ENCODE measurements at places on chromosomes 4 and X.

GRCh38 chr4:174681723-174682300 lies 147.2 kb downstream of the GLRA3 start:
- DNase-seq = no peak

- DNase-seq = no peak
Measured at GRCh38 chr4:86286726-86287125, 73.1 kb downstream of the MAPK10 start.

DNA sequence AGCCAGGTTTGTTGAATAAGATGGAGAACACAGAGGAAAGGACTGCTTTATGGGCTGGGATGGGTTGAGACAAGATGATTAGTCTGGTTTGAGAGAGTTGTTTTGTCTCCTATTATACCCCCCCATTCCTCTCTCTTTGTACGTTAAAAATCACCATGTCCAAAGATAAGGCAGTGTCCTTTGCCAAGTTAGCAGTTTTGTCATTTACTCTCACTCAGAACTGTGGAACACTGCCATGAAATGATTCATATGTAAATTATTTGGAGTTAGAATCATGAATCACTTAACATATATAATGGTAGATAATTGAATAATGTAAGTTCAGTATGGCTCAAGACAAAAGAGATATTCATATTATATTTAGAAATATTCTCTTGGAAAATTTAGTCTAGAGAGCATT lies 151.3 kb downstream of the DCLK2 start:
- DNase-seq = no peak

- no peak for DNase-seq
Measured at GRCh38 chrX:82362550-82362949, 1145.5 kb upstream of the POU3F4 start.

GRCh38 chr4:123924536-123924935 lies 527.9 kb downstream of the SPRY1 start:
- no peak for DNase-seq

DNA sequence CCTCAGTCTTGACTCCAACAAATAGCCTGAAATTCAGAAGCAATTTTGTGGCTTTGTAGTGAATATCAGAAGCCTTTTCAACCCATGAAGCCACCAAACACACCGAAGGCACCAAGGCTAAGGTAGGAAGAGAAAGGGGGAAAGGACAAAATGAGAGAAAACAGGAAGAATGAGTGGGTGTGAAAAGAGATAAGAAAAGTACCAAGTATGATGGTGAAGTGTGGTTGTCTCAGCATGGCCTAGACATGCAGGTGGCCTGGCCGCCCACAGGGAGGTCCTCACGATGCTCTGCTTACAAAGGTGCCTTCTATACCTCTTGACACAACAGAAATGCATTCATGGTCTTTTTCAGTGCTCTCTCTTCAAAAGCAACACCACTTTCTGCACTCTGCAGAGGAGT lies 34.9 kb downstream of the ACSL1 start:
- DNase-seq = no peak

- DNase-seq = no peak
Measured at GRCh38 chr4:1187182-1187581, 14.8 kb upstream of the SPON2 start.

GRCh38 chr4:144463896-144464295 lies 182.1 kb upstream of the HHIP start:
- DNase-seq = no peak

- no peak for DNase-seq
Measured at GRCh38 chrX:37786624-37787422, 7.0 kb downstream of the CYBB start.

DNA sequence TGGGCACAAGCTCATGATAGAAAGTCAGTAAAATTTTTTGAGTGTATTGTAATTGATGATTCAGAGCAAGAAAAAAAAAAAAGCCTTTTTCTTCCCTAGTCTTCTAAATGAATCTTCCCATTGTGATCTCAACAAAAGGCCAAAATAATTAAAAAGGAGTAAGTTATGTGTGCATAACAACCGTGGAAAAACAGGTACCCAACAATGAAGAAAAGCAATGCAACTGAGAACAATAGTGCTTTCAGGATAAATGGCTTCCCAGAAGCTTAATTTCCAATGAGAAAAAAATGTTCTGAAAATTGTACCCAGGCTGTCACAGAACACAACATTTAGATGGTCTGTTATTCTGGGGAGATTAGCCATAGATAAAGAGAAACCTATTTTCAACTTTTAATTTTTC lies 399.0 kb upstream of the AGA start:
- DNase-seq = no peak

GRCh38 chr4:116110713-116111112 lies 974.7 kb downstream of the TRAM1L1 start:
- no peak for DNase-seq

DNA sequence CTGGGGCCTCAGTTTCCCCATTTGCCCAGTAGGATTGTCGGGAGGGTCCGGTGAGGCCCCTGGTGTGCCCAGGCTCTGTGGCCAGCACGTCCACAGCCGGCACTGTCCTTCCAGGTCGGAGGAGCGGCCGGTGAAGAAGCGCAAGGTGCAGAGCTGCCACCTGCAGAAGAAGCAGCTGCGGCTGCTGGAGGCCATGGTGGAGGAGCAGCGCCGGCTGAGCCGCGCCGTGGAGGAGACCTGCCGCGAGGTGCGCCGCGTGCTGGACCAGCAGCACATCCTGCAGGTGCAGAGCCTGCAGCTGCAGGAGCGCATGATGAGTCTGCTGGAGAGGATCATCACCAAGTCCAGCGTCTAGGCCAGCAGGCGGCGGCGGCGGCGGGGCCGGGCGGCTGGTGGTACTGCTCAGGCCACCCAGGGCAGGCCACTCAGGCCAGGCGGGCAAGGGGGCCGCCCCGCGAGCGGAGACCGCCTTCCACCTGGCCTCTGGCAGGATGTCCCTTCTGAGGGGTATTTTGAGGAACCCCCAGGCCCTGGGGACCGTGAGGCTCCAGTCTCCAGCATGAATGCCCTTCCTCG lies 6.7 kb downstream of the MSANTD1 start:
- no peak for DNase-seq

Measured in vagina (tissue), 2 donors.